ENCODE measurements at places on chromosomes 2 and 18.

GRCh38 chr2:105497094-105497493 is 98.2 kb upstream of the FHL2 start:
- no peak for DNase-seq

DNA sequence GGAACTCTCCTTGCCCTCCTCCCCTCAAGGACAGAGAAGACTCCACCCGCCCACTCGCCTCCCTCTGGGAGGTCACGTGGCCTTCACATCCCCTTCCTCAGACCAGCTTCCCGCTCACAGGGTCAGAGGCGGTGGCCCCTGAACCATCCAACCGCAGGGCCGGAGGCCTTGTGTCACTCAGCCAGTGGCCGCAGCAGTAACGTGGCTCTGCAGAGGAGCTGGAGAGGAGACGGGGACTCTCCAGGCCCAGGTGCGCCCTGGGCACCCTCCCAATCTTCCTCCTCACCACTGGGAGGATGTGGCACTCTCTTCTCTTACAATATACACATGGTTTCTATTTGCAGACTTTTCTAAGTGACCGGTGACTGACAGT is 161.7 kb downstream of the TWIST2 start:
- no peak for DNase-seq

GRCh38 chr2:134146161-134146560 is 107.7 kb upstream of the MGAT5 start:
- DNase-seq = no peak

DNA sequence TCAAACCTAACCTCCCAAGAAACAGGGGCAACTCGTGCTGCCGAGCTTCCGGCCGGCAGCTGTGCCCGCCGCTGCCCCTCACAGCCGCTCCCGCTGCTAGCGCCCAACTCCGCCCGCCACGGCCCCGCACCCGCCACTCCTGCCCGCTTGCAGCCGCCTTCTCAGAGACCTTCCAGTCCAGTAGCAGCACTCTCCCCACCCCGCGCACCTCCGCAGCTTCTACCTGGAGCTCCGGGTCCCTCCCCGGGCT is 722 bp upstream of the C2orf15 start:
- no peak for DNase-seq

GRCh38 chr18:38602341-38602740 is 1036.7 kb upstream of the CELF4 start:
- no peak for DNase-seq

GRCh38 chr2:29560030-29560429 is 361.4 kb downstream of the ALK start:
- DNase-seq = no peak

All from CD4-positive, alpha-beta T cell treated with Interleukin-15 for 4 hours (primary cell).